ENCODE measurements at places on chromosomes 3 and 15.

GRCh38 chr3:197752107-197752506 lies 2.4 kb downstream of the FYTTD1 start:
- DNase-seq, result no peak

DNA sequence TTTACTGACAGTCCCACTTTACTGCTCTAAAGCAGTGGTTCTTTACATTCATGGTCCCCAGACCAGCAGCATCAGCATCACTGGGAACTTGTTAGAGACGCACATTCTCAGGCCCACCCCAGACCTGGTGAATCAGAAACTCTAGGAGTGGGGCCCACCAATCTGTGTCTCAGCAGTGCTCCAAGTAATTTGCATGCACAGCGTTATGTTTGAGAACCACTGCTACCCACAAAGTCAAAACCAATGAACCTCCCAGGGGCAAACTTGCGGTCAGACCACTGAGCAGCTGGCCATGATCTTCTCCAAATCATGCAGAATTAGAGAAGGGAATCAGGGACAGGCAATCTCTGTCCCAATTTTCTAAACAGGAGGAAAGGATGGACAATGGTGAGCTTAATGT lies 58.5 kb downstream of the ST8SIA2 start:
- no peak for DNase-seq

GRCh38 chr3:24598695-24599470 lies 104.2 kb upstream of the THRB start:
- DNase-seq, result no peak

DNA sequence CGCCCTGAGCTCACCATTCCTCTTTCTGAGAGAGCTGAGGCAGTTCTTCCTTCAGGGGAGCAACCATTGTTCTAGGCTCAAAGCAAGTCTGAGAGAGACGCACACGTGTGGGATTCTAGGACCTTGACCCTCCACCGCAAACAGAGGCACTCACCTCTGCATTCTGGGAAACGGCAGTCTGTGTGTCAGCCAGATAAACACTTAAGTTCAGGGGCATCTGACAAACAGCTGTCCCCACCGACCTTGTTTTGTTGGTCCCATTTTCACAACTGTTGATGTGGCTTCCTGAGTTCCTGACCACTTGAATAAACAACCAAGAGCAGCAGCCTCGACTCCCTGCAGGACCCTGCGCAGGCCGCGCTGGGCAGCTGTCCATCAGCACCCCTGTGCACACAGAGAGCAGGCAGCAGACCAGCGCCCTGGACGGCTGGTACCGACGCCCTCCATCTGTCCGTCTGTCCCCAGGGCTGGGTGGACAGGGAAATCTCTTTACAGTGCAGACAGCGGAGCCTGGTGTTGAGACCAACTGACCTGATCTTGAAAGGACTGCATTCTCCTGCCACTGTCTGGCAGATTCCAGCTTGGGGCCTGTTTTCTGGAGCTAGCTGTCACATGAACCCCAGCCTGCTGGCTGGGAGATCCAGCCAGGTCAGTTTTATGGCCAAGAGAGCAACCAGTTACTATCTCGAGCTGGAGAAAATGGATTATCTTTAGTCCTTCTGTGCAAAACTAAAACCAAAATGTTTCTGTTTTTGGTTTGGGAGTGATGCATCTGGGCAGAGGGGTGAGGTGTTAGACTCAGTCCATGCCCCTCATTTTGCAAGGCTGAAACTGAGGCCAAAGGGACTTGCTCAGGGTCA lies 64.2 kb downstream of the FAM43A start:
- no peak for DNase-seq

- peak; percentile 55 for DNase-seq
These were observed at the start of gene PDE8A for GRCh38 chr15:84981711-84982300. Gene PDE8A, plus strand, starts transcription at chr15:84981856. Its CDS starts 307 bp downstream, at chr15:84982163.

GRCh38 chr3:23712656-23713559 lies 92.8 kb upstream of the UBE2E1 start:
- DNase-seq, result peak; percentile 78

DNA sequence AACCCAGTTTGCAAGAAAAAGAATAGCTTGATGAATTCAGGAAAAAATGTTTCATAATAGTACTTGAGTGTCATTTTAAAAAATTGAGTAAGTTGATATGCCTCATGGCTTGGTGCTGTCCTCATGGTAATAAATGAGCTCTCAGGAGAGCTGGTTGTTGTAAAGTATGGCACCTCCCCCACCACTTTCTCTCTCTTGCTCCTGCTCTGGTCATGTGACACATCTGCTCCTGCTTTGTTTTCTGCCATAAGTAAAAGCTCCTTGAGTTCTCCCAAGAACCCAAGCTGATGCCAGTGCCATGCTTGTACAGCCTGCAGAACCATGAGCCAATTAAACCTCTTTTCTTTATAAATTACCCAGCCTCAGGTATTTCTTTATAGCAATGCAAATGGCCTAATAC lies 108.8 kb upstream of the CRBN start:
- DNase-seq, result no peak

DNA sequence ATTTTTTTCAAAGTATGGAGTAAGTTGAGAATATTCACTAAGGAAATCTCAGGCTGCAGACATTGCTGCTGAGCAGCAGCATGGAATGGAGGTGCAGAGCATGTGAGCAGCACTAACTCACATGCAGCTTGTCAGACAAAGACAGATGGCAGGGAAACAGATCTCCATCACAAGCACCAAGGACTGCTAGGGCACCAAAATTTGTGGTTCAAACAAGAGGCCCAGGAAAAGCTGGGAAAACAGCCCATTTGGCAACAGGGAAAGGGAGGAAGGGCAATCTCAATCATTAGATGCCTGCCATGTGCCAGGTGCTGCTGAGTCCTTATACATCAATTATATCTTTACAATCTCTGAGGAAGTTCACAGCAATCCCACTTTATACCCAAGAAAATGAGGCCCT lies 47.2 kb upstream of the EIF1B start:
- DNase-seq, result no peak

GRCh38 chr3:123632161-123632655 lies 47.4 kb upstream of the HACD2 start:
- peak; percentile 84 for DNase-seq

GRCh38 chr15:64809649-64810496 lies 15.6 kb downstream of the PIF1 start:
- DNase-seq, result peak; percentile 69

- peak; percentile 15 for DNase-seq
These were observed 500 bp downstream of the PARP6 start for GRCh38 chr15:72271895-72272212.

GRCh38 chr3:28590860-28591259 lies 242.2 kb upstream of the AZI2 start:
- peak; percentile 6 for DNase-seq

DNA sequence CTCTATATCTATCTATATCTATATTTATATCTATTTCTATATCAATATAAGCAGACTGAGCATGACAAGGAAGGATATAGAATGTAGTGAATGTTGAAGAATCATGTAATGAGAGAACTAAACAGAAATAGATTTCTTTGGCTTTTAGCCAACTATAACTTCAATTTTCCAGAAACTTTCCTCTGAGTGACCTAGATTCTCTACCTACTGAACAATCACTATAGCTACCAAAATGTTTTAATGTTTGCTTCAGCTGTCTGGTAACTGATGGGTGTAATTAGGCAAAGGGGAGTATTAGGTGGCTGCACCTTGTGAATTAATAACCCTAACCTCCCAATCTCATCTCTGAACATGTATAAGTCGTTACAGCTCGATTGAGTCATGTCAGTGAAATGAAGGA lies 76.4 kb upstream of the ROBO1 start:
- DNase-seq, result peak; percentile 12

- no peak for DNase-seq
These were observed 9.9 kb upstream of the VILL start for GRCh38 chr3:37980462-37981347.

DNA sequence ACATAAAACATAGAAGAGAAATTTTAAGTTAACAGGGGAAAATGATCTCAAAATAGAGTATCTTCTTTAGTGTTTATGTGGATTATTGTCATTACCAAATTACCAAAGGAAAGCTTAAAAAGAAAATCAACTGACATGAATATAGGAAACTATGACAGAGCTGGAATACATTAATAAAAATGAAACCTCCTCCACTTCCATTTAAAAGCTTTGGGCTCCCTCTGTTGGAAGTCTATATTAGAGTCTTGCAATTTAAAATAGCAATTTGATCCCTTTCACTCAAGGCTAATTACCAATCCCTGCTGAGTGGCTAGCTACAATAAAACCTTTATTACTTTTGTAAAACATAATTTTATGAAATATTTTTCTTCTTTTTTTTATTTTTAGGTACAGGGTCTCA lies 61.4 kb upstream of the IMPG2 start:
- peak; percentile 54 for DNase-seq

- DNase-seq, result no peak
These were observed 198.4 kb upstream of the ST8SIA2 start for GRCh38 chr15:92195241-92195640.

DNA sequence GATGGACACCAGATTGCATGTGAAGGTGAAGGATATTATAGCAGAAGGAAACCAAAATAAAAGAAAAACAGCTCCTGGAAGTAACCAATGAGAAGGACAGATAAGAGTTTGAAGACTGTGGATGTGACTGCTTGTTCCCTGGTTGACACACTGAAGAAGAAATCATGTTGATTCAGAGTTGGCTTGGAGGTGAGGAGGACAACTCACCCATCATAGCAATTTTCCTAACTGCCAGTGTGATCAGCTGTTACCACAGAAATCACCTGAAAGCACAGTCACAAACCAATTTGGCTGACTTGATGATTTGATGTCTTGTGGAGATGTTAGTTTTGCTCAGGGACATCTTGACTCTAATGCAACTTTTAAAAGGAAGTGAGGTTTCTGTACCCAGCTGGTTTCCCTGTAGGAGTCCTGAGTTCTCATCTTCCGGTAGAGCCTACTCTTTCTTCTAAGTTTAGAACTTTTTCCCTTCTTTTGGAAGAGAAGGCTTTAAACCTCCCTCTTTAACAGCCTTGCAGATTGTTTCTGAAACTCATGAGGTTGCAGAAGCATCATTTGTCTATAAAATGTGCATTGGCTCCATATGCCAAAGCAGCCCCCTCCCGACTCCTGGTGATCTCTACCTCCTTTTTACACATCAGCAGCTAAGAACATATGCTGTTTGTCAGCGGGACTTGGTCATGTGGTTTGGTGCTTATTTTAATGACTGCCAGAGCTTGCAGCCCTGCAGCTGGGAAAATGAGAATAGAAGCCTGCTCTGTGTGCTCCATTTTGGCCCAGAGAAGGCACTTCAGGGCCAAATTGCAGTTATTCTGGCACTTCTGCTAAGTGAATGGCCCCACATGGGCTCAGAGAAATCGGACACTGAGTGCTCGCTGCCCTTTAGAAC lies 10.3 kb downstream of the ATG7 start:
- DNase-seq, result no peak

DNA sequence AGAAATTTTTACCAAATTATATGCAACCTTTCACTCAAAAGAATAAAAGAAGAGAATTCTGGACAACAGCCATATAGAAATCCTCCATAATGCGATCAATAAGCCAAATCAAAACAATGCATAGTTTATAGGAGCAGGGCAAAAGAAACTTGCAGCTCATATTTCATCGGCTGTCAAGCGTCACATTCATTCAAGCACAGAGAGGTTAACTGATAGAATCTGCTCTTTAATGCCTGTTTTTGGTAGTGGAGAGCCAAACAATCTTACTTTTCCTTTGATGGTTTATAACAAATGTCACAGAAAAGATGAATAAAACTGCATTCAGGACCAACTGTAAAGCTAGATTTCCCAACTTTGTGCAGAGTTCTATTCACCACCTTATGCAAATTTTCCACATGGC lies 35.4 kb downstream of the PRTG start:
- no peak for DNase-seq

DNA sequence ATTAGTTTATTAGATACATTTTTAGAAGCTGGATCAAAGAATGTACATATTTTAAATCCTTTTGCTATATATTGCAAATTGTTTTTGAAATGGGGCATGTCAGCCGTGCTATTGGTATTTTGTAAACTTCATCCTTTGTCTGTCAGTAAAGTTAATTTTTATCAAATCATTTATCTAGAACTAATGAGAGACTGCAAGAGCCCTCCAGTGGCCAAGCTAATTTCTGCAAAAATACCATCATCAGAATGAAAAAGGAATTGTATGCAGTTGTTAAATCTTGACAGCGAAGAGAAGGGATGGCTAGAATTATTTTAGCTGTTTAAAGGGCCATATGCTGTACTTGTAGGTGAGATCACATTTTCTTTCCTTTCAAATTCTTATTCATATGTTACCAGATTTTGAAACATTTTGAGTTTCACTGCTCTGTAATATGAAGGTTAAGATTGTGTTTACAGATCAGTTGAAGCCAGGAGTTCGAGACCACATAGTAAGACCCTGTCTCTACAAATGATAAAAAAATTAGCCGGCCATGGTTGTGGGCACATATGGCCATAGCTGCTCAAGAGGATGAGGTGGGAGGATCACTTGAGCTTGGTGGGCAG lies 8.1 kb upstream of the CLDN11 start:
- DNase-seq, result peak; percentile 25

DNA sequence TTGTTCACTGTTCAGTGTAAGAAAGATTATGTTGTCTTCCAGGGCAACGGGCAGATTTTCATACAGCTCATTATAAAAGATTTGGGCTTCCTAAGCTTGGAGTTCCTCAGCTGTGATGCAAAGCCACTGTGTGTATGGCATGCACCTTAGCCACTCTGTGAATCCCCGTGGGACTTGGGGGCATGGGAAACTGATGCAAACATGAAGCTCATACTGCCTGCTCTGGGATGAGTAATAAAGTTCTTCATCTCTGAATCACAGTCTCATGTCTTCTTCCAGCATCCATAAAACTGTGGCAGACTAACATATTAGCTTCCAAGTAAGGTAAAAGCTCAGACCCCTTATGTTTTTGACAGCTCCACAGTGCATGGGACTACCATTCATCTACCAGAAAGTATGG lies 154.3 kb upstream of the RORA start:
- DNase-seq, result peak; percentile 98

GRCh38 chr3:190008432-190008831 lies 112.3 kb downstream of the P3H2 start:
- peak; percentile 45 for DNase-seq

DNA sequence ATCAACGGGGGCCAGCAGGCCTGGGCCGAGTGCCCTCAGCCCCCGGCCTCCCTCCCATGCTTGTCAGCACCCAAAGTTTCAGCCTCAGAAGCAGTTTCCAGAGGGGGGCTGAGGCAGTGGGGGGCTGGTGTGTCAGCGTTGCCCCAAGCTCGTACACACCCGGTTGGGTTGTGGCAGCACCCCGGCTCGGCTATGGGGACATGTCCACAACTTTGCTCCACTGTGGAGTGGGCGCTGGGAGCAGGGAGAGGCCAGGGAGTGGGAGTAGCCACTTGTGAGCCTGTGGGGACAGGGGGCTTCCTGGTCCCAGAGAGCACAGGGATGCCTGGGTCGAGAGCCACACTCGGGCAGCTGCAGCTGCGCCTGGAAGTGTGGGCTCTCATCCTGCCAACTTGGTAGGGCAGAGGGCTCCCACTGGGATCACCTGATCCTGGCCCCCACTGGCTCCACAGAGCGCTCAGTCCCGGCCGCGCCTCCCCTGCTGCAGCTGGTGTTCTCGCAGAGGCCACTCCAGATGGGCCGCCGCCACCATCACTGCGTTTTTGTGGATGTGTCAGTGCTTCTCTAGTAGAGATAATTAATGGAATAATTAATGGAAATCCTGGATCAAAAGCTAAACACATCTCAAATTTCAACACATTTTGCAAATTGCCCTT lies 75.1 kb downstream of the NR1D2 start:
- DNase-seq, result no peak

GRCh38 chr15:82305621-82306048 lies 43.0 kb downstream of the SAXO2 start:
- DNase-seq, result no peak
